ENCODE measurements at places on chromosomes 4 and X. TPM values are rescaled to one million over a fixed set of nuclear protein-coding genes. Genes with fewer than 3 reads are reported as not detected.
A peak's percentile ranks its signal among the peaks of the same experiment; 100 is the strongest.

Gene SLC38A5
- 6.1 TPM for total RNA-seq

Gene CPZ
- total RNA-seq = 0.29 TPM

Gene P2RY4
- 0.12 TPM for total RNA-seq

Gene FAM53A
- 1.0 TPM for total RNA-seq

- H3K27me3 ChIP-seq = no peaks in the 10 kb centered on the region
- peak overlapping the region; percentile 78 for H3K27ac ChIP-seq
- H3K36me3 ChIP-seq = no peaks in the 10 kb centered on the region
- peak; percentile 67 for DNase-seq
These were observed 6.5 kb upstream of the RNF4 start for GRCh38 chr4:2462218-2462991.

- no peak for DNase-seq
- no peak overlapping the region for H3K27ac ChIP-seq
- no peak overlapping the region for H3K4me3 ChIP-seq
- H3K36me3 ChIP-seq = no peaks in the 10 kb centered on the region
These were observed 149.7 kb downstream of the RRAGB start for GRCh38 chrX:55867181-55867651.

DNA sequence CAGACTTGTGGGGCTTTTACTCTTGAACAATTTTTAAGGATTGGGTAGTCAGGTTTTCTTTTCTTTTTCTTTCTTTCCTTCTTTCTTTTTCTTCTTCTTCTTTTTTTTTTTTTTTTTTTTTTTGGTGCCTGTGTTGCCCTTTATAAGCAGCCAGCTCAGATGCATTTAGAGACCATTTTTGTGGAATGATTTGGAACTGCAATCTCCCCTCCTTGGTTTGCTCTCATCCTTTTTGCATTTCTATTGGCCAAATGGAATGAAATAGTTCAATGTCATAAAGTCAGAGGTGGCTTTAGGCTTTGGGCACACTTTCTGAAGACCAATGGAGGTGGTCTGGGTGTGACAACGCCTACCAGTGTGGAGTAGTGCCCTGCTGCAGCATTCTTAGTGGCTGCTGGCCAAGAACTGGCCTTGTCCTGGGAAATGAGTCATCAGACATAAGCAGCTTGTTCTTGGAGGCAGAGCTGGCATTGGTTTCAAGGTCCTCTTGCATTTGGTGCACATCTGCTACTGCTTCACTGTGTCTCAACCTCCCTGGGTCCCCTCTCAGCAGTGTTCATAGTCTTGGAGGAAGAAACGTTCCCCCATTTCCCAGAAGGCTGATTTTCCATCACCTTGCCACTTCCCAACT, 84.5 kb downstream of the CT47B1 start:
- no peaks in the 10 kb centered on the region for H3K36me3 ChIP-seq
- DNase-seq = peak; percentile 17
- no peaks in the 10 kb centered on the region for H3K27me3 ChIP-seq
- H3K27ac ChIP-seq = peak overlapping the region; percentile 19
- no peaks in the 10 kb centered on the region for H3K4me1 ChIP-seq

DNA sequence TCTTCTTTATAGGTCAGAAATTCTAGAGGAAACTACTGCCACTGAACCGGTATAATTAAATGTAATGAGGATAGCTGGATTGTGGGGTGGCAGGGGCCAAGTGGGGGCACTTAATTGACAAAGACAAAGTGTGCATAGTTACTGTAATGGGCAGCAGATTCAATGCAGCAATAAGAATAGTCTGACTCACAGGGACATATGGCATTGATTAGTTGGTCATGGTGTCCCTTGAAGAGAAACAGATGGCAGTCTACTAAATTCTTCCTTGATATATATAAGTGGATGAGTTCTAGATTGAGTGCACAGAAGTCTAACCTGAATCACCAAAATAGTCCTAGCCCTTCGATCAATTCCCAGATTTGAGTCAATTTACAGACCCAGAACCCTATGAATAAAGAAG, 31.6 kb downstream of the ETDC start:
- H3K4me3 ChIP-seq = peak overlapping the region; percentile 75
- DNase-seq = no peak
- no peaks in the 10 kb centered on the region for H3K36me3 ChIP-seq

DNA sequence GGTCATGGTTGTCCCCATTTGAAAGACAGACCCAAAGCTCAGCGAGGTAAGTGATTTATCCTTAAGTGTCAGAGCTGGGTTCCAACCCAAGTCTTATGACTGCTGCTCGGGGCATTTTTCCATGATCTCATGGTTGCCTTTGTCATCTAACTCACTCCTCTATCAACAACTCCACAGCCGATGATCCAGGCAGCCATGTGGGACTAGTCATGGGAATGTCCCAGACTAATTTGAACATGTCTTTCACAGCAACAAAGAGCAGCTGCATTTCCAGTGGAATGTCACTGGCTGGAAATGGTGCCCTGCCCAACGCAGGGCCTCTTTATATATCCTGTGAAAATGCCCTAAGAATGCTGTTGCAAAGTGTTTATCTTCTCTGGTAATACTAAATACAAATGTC, 284.8 kb upstream of the PPARGC1A start:
- no peak for DNase-seq
- H3K4me3 ChIP-seq = no peak overlapping the region
- H3K36me3 ChIP-seq = no peaks in the 10 kb centered on the region
- no peak overlapping the region for H3K27ac ChIP-seq

GRCh38 chr4:181308476-181309312, 934.5 kb upstream of the TENM3 start:
- no peak overlapping the region for H3K4me3 ChIP-seq
- H3K27ac ChIP-seq = no peak overlapping the region
- no peaks in the 10 kb centered on the region for H3K4me1 ChIP-seq
- no peaks in the 10 kb centered on the region for H3K36me3 ChIP-seq

DNA sequence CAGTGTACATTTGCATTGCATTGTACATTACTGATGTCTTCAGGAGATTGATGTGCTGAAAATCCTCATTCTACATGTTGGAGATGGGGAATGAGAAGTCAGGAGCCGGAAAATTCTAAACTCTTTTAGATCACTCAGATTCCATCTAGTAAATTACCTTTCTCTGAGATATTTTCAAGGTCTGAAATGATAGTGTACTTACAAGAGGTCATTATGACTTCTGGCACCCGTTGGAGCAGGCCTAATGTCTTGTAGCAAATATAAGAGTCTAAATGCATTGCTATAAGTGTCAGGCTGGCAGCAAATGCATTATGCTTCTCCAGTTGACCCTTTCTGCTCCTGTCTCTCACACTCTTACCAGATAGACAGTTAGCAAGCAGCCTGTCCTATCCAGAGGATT, 692.8 kb downstream of the GRID2 start:
- H3K27ac ChIP-seq = no peak overlapping the region
- DNase-seq = no peak
- H3K4me1 ChIP-seq = no peaks in the 10 kb centered on the region
- no peak overlapping the region for H3K4me3 ChIP-seq
- H3K27me3 ChIP-seq = no peaks in the 10 kb centered on the region

DNA sequence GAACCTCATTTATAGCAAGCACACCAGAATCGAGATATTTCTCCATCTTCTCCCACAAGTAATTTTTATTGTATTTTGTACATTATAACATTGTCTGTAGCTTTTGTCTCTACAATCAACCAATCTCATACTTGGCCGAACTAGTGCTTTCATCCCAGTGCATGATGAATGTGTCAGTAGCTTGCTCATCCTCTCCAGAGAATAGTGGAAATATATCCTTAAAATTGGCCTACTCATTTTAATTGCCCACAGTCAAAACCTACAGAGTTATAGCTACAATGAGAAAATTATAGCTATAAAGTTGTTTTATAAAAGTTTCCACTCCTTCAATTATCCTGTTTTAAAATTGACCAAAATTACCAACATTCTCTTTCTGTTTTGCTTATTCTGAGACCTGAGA, 103.8 kb downstream of the MAPK10 start:
- H3K36me3 ChIP-seq = no peaks in the 10 kb centered on the region
- no peaks in the 10 kb centered on the region for H3K27me3 ChIP-seq
- no peak overlapping the region for H3K4me3 ChIP-seq
- no peak for DNase-seq
- H3K4me1 ChIP-seq = no peaks in the 10 kb centered on the region

DNA sequence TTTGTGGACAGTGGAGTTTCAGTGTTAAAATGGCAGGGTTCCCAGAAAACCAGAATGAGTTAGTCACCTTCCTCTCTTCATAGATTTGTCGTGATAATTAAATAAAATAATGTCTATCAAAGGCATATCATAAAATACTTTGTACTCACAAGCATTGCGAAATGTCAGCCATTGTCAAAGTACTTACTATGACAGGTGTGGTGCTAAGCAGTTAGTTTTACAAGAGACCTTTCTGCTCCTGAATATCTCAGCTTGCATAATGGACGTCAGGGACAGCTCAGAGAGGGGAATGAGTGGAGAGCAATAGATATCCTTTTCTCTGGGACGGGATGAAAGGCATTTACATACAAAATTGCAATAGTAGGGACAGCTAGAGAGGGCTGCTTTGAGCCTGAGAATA, 560.9 kb downstream of the KCNIP4 start:
- no peak overlapping the region for H3K27ac ChIP-seq
- H3K36me3 ChIP-seq = no peaks in the 10 kb centered on the region
- no peak for DNase-seq

GRCh38 chr4:109495514-109495913, 61.9 kb downstream of the SEC24B start:
- DNase-seq = no peak
- H3K4me1 ChIP-seq = no peaks in the 10 kb centered on the region
- no peak overlapping the region for H3K27ac ChIP-seq
- peaks cover 85% of the 10 kb centered on the region for H3K36me3 ChIP-seq
- no peak overlapping the region for H3K4me3 ChIP-seq

DNA sequence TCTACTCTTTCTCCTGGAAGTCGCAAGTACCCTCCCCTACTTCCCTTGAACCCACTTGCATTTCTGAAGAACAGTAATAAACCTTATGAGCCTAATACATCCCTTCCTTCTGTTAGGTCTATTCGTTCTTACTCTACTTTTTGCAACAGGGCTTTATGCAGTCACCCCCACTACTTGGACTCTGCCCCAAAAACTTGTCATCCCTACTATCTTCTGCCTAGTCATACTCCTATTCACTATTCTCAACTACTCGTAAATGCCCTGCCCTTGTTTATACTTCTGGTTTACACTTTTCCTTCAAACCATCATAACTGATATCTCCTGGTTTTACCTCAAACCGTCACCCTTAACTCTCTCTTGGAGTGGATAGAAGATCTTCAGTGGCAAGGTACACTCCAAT, 55.2 kb upstream of the SLIT2 start:
- H3K4me1 ChIP-seq = no peaks in the 10 kb centered on the region
- H3K4me3 ChIP-seq = no peak overlapping the region
- no peak overlapping the region for H3K27ac ChIP-seq
- no peak for DNase-seq
- H3K27me3 ChIP-seq = no peaks in the 10 kb centered on the region
- no peaks in the 10 kb centered on the region for H3K36me3 ChIP-seq

DNA sequence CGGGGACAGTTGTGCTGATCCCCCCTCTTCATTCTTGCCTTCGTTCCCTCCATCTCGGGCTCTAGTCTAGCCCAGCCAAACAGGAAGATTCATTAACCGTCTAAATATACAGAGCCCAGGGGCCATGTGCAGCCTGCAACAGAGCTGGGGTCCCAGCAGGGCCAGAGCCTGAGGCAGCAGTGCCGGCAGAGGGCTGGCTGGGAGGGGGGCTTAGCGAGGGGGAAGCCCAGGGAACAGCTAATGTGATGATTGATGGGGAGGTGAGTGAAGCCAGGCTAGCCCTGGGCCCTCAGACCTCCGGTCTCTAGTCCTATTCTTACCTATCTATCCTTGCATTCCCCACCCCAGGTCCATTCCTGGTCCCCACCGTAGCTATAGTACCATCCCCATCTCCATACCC, 22.3 kb downstream of the EFNB1 start:
- H3K36me3 ChIP-seq = no peaks in the 10 kb centered on the region
- H3K27me3 ChIP-seq = no peaks in the 10 kb centered on the region
- no peak for DNase-seq
- H3K4me3 ChIP-seq = no peak overlapping the region
- H3K4me1 ChIP-seq = no peaks in the 10 kb centered on the region
- H3K27ac ChIP-seq = no peak overlapping the region

- H3K4me1 ChIP-seq = no peaks in the 10 kb centered on the region
- no peak overlapping the region for H3K4me3 ChIP-seq
- no peak for DNase-seq
- no peaks in the 10 kb centered on the region for H3K27me3 ChIP-seq
- no peaks in the 10 kb centered on the region for H3K36me3 ChIP-seq
- no peak overlapping the region for H3K27ac ChIP-seq
These were observed 391.2 kb downstream of the ANKRD50 start for GRCh38 chr4:124321364-124321763.

Measured in heart left ventricle (tissue), 16 donors.